ENCODE measurements at places on chromosomes 5 and 9.

DNA sequence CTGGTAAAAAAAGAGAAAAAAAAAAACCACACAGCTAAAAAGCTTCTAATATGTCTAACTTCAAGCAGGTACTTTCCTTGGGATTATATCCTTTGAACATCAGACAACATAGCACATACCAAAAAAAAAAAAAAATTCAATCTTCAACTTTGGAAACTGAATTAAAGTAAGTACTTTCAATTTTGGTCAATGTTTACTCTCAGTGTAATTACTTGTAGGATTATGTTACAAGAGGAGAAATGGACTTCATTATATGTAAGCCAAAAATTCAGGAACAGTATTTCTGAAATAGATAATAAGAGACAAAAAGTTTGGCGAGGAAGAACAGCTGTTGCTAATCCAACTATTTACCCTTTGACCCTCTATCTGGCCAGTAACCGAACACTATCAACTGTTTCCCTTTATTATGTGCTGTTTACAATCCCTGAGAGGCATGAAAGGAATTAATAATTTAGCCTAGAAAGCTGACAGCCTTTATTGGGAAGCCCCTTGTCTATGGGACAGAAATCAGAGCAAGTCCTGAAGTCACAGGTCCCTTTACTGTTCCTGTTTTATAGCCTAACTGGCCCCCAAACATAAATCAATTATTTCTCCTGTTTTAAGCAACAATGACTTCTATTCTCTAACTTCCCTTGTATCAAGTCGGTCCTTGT lies 46.6 kb downstream of the NR6A1 start:
- no peak overlapping the region for H3K27ac ChIP-seq
- H3K4me1 ChIP-seq = no peaks in the 10 kb centered on the region
- H3K27me3 ChIP-seq = no peaks in the 10 kb centered on the region
- H3K4me3 ChIP-seq = no peak overlapping the region
- no peaks in the 10 kb centered on the region for H3K36me3 ChIP-seq

- no peak overlapping the region for H3K27ac ChIP-seq
- peaks cover 42% of the 10 kb centered on the region for H3K4me1 ChIP-seq
- H3K36me3 ChIP-seq = no peaks in the 10 kb centered on the region
- DNase-seq = no peak
Observed at GRCh38 chr5:151243127-151243526, 9.9 kb upstream of the GM2A start.

GRCh38 chr5:146238973-146239372 lies 35.6 kb downstream of the RBM27 start:
- H3K4me3 ChIP-seq = no peak overlapping the region
- DNase-seq = no peak
- peaks cover 70% of the 10 kb centered on the region for H3K36me3 ChIP-seq
- no peaks in the 10 kb centered on the region for H3K4me1 ChIP-seq
- no peak overlapping the region for H3K27ac ChIP-seq

DNA sequence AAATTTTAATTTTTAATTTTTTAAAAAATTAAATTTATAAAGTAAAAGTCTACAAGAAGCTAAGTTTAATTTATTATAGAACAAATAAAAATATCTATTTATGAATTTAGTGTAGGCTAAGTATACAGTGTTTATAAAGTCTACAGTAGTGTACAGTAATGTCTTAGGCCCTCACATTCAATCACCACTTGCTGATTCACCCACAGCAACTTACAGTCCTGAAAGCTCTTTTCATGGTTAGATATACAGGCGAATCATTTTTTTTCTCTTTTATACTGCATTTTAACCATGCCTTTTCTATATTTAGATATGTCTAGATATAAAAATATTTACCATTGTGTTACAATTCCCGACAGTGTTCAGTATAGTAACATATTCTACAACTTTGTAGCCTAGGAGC lies 55.9 kb downstream of the PCSK1 start:
- no peak for DNase-seq
- H3K4me1 ChIP-seq = no peaks in the 10 kb centered on the region
- H3K27ac ChIP-seq = no peak overlapping the region

DNA sequence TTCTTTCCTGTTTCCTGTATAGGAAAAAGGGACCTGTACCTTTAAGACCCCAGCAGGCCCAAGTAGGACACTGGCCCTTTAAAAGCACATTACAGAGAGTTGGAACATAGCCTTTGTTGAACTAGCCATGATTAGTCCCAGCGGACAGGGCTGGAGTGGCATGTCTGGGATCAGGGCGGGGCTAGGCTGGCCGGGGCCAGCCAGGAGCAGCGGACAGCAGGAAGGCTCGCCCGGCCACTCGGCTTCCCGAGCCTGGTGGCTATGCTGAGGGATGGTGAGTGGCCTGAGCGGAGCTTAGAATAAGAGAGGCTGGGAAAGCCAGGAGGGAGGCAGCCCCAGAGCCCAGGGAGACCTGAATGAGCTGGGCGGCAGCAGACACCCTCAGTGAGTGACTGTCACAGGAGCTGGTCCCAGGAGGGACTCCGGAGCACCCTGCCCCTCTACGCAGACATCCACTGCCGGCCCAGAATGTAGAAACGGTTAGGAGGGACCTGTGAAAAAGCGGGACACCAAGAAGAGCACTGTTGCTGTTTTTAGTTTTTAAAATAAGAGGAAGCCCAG lies 92.1 kb downstream of the DAB2IP start:
- no peak overlapping the region for H3K27ac ChIP-seq
- no peaks in the 10 kb centered on the region for H3K4me1 ChIP-seq
- no peak for DNase-seq
- H3K4me3 ChIP-seq = no peak overlapping the region

Measured in CD14-positive monocyte (primary cell).